ENCODE measurements at places on chromosomes 4 and X.

DNA sequence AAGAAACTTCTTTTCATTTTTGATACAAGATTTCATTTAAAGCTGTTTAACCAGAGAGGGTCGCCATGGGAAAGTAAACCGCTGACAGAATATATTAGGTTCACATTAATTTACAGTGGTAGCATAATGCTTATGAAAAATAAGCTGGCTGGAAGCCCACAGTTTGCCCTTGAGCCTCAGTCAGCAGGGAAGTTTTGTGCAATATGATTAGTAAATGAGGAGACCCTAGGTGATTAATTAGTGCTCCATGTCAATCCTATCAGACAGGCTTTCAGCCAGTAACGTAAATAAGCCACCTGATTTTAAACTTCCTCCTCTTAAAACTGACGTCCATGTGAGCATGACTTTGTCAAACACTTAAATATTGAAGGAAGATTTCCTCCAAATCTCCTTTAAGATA is 134.2 kb downstream of the TSPAN5 start:
- no peak for DNase-seq

DNA sequence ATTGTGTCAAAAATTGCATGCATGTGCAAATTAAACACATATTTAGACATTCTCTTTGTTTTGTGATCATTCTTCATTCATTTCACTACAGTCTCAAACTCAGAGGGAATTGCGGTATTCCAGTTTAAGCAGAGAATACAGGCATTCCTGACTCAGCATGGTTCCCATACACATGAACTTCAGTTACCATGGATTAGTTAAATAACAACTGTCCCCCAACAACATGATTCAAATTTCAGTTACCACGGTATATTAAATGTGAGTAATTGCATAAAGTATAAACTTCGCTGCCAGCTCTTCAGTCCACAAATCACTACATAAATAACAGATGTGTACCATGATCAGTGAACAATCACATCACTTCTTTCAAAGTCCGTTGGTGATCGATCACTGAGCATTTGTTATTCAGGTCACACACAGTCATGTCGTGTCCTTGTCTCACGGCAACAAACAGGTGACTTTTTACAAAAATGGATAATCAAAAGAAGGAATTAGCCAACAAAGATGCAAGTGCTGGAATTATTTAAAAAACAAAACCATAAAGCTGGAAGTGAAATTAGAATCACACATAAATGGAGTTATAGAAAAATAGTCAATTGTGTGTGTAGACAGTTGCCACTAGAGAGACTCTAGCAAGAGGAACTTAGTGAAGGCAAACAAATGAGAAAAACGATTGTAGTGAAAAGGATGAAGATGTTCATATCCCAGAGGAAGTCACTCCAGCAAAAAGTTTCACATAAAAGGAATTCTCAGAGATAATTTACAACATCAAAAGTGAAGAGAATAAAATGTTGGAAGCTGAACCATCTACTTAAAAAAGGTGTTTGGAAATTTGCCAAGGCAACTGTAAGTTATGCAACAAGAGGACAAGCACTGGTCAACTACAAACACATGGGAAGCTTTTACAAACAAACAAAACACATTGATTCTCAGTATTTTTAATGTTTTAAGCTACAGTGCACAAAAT is 138.6 kb upstream of the SMARCAD1 start:
- no peak for DNase-seq

GRCh38 chr4:89056292-89056952 is 563 bp downstream of the FAM13A start:
- no peak for DNase-seq

- no peak for DNase-seq
These were observed 6.8 kb downstream of the MEPE start for GRCh38 chr4:87839592-87839946.

GRCh38 chrX:24395775-24396174 is 35.3 kb downstream of the SUPT20HL1 start:
- no peak for DNase-seq

DNA sequence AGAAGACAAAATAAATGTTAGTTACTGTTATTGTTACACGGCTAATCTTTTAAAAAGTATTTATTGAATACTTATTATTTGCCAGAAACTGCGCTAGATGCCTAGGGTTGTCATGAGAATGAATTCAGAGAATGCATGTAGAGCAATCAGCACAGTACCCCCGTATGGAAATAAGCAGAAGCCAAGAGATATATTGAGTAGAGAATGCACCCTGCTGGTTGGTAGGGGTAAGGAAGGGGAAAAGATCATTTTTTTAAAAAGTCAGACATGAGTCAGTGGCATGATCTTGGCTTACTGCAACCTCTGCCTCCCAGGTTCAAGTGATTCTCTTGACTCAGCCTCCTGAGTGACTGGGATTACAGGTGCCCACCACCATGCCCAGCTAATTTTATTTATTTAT is 13.1 kb upstream of the DRP2 start:
- no peak for DNase-seq

DNA sequence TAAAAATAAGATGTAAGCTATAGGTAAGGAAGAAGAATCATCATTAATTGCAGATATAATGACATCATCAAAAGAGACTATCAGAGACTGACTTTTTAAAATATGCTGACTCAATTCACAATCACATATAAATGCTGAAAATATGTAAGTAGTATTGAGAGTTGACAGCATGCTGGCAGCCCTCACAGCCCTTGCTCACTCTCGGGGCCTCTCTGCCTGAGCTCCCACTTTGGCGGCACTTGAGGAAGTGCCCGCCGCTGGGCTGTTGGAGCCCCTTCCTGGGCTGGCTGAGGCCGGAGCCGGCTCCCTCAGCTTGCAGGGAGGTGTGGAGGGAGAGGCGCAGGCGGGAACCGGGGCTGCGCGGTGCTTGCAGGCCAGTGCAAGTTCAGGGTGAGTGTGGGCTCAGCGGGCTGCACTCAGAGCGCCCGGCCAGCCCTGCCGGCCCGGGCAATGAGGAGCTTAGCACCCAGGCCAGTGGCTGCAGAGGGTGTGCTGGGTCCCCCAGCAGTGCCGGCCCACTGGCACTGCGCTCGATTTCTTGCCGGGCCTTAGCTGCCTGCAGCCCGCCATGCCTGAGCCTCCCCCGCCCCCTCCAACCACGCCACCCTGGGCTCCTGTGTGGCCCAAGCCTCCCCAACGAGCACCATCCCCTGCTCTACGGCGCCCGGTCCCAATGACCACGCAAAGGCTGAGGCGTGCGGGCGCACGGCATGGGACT is 68.9 kb downstream of the RAB28 start:
- DNase-seq = no peak

DNA sequence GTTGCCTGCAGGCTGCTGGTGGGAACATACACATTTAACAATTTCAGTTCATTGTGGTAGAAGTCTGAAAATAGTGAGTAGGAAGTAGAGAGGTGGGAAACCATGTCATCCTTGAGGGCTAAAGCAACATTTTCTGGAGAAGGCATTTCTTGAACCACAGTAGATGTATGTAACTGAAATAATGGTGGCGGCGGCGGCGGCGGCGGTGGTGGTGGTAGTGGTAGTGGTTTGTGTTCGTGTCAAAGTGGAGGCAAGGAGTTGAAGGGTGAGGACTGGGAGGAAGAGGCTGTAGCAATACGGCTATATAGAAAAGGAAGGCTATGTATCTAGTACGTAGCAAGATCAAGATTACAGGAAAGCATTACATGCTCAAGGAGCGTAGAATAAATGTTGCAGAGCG is 1381.6 kb upstream of the TENM3 start:
- no peak for DNase-seq

GRCh38 chr4:83248486-83248885 is 36.1 kb downstream of the COQ2 start:
- no peak for DNase-seq

DNA sequence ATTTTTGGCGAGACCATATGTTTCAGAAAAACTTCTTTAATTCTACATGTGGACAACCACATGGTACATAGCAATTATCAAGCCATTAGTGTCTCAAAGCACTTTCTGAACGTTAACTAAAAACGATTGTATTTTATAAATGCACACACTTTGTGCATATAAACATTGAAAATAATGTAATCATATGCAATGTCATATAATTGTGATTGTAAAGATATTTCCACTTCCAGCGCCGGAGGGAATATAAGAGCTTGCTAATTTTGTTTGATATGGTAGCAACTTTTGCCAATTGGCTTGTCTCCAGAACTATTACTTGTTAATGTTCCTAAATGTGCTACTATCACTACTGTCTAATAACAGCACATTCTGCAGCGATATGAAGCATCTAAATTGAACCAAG is 162.3 kb upstream of the SMIM31 start:
- no peak for DNase-seq

- DNase-seq = no peak
These were observed 27.6 kb upstream of the CFAP299 start for GRCh38 chr4:80307774-80308465.

GRCh38 chr4:99102634-99103033 is 14.0 kb upstream of the ADH5 start:
- DNase-seq = no peak

- DNase-seq = peak; percentile 42
These were observed 61.5 kb upstream of the MMAA start for GRCh38 chr4:145557720-145558119.

GRCh38 chr4:158268553-158268952 is 58.3 kb downstream of the TMEM144 start:
- no peak for DNase-seq

- DNase-seq = peak; percentile 56
These were observed 14.4 kb upstream of the RAB40A start for GRCh38 chrX:103533511-103534216.

DNA sequence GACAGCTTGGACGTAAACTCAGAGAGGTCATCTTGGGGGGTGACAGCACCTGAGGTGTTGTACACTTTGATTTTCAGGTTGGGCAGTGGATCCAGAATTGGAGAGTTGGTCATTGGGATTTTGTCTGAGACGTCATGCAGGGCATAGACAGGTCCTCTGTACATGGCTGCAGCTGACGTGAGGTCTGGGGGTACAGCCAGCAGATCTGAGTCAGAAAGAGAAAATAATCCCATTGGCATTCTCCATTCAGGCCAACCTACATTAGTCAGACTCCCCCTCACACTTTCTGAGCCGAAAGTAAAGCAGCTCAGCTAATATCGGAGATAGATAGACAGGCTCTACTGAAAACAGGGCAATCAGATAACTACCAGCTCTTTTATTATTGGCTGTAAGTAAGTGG is 329.7 kb downstream of the UNC5C start:
- DNase-seq = no peak

- DNase-seq = no peak
These were observed 4.6 kb downstream of the BDH2 start for GRCh38 chr4:103095080-103095479.

GRCh38 chrX:16113978-16114565 is 9.3 kb upstream of the GRPR start:
- DNase-seq = no peak

Measured in activated CD4-positive, alpha-beta T cell treated with anti-CD3 and anti-CD28 coated beads for 24 hours (primary cell).